ENCODE measurements at places on chromosomes 1 and 21. TPM values are rescaled to one million over a fixed set of nuclear protein-coding genes. Genes with fewer than 3 reads are reported as not detected.

GRCh38 chr1:37655274-37655673 lies 20.6 kb upstream of the RSPO1 start:
- H3K4me1 ChIP-seq, result no peaks in the 10 kb centered on the region
- H3K4me3 ChIP-seq, result no peak overlapping the region
- no peaks in the 10 kb centered on the region for H3K27me3 ChIP-seq
- DNase-seq, result no peak
- H3K36me3 ChIP-seq, result no peaks in the 10 kb centered on the region
- H3K27ac ChIP-seq, result no peak overlapping the region

DNA sequence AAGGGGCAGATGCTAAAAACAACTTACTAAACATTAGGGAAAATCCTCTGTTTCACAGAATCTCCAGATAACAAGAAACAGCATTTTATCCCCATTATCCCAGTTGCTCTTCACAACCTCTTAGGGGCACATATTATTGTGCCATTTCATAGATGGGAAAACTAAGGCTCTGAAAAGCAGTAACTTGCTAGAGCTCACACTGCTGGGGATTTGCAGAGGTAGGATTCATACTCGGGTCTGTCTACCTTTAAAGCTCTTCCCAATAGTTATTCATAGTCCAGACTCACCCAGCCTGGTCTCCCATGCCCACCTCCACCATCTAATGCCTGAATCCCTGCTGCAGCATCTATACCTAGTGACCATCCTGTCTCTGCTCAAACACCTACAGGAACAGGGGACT lies 67.7 kb downstream of the RRAGC start:
- H3K4me1 ChIP-seq, result no peaks in the 10 kb centered on the region
- H3K4me3 ChIP-seq, result no peak overlapping the region
- H3K27me3 ChIP-seq, result peaks cover 11% of the 10 kb centered on the region
- H3K27ac ChIP-seq, result no peak overlapping the region
- DNase-seq, result no peak

DNA sequence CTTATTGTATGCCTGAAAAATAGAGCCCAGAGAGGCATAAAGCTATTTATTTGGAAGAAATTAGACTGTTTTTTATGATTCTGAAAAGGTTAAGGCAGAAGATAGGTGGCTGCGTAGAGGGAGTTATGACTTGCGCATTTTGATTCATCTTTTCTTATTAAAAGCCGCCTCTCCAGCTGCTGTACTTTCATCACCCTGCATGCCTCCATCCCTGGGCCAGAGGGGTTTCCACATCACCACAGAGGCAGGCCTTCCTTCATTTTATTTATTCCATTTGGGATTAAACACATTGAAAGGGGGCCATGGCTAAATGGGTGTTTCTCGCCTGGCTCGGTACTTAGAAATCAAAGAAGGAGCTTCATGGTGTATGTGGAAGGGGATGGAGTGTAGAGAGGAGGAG lies 14.6 kb upstream of the RGS8 start:
- H3K4me3 ChIP-seq, result no peak overlapping the region
- H3K36me3 ChIP-seq, result no peaks in the 10 kb centered on the region
- H3K27ac ChIP-seq, result no peak overlapping the region
- H3K27me3 ChIP-seq, result no peaks in the 10 kb centered on the region

Gene RIMS3
- 3.8 TPM for total RNA-seq

Gene RCSD1
- total RNA-seq, result 174 TPM

GRCh38 chr1:89671775-89672488 lies 39.0 kb downstream of the LRRC8C start:
- peak overlapping the region; percentile 89 for H3K27ac ChIP-seq
- H3K36me3 ChIP-seq, result peaks cover 11% of the 10 kb centered on the region
- no peak for DNase-seq
- H3K4me3 ChIP-seq, result peak overlapping the region; percentile 45
- H3K4me1 ChIP-seq, result peaks cover 81% of the 10 kb centered on the region

Gene PRELP
- not detected for total RNA-seq

GRCh38 chr1:198601936-198602889 lies 36.6 kb upstream of the PTPRC start:
- peaks cover 48% of the 10 kb centered on the region for H3K4me1 ChIP-seq
- H3K27ac ChIP-seq, result no peak overlapping the region
- no peak for DNase-seq
- H3K36me3 ChIP-seq, result no peaks in the 10 kb centered on the region
- no peaks in the 10 kb centered on the region for H3K27me3 ChIP-seq

GRCh38 chr1:4081806-4082711 lies 182.0 kb upstream of the C1orf174 start:
- H3K27me3 ChIP-seq, result no peaks in the 10 kb centered on the region
- DNase-seq, result no peak
- no peak overlapping the region for H3K4me3 ChIP-seq
- H3K4me1 ChIP-seq, result no peaks in the 10 kb centered on the region
- H3K36me3 ChIP-seq, result no peaks in the 10 kb centered on the region

GRCh38 chr1:12232221-12232620 lies 2.4 kb downstream of the VPS13D start:
- H3K4me3 ChIP-seq, result peak overlapping the region; percentile 47
- peaks cover 29% of the 10 kb centered on the region for H3K4me1 ChIP-seq
- H3K27me3 ChIP-seq, result no peaks in the 10 kb centered on the region
- peaks cover 19% of the 10 kb centered on the region for H3K36me3 ChIP-seq

Gene GIPC2
- not detected for total RNA-seq

Gene ELF3
- 1.0 TPM for total RNA-seq

- H3K27me3 ChIP-seq, result no peaks in the 10 kb centered on the region
- DNase-seq, result no peak
These were observed 111.7 kb downstream of the SLC45A1 start for GRCh38 chr1:8429549-8430110.

DNA sequence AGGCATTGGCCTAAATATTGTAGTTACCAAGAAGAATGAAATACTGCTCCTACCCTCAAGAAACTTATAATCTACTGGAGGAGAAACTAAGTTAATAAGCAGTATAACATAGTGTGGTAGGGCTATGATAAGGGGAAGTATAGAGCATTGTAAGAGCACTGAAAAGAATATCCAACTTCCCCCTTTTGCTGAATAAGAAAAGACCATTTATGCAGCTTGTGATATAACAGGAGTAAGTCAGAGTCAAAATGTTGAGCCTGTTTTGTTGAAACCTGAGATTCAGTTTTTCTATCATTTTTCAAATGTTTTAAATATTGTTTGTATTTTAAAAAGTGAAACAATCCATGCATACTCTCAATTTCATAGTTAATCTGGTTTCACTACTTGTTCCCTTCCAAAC lies 48.3 kb upstream of the FCRL4 start:
- DNase-seq, result no peak
- no peaks in the 10 kb centered on the region for H3K36me3 ChIP-seq
- H3K27me3 ChIP-seq, result peaks cover 6% of the 10 kb centered on the region
- H3K27ac ChIP-seq, result no peak overlapping the region
- no peaks in the 10 kb centered on the region for H3K4me1 ChIP-seq
- no peak overlapping the region for H3K4me3 ChIP-seq

DNA sequence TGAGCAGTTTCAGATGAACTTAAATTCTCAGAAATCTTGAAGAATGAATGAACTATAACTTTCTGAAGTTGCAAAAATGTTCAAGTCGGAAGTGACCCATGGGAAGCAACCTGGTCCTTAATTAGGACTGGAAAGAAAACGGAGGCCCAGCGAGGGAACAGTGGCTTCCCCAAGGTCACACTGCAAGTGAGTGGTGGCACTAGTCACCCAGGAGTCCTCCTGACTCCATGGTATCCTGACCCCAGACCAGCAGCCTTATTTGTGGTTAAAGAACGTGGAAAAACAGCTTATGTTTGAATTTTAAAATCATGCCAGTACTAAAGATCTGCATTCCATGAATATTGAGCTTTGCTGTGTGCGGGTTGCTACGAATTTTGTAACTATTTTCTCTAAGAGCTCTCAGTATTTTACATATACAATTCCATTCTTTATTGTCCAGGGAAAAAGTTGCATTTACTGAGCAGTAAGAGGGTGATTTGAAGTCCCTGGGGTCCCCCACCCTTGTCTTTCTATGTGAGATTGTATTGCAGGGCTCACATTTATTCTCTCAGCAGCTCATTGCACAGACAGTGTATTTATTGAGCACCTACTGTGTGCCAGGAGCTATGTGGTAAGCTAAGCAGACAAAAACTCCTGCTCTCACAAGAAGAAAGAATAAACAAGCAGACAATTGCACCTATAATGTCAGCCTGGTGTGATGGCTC lies 61.6 kb upstream of the ATP5PO start:
- peak overlapping the region; percentile 75 for H3K27ac ChIP-seq
- H3K4me1 ChIP-seq, result peaks cover 30% of the 10 kb centered on the region
- H3K4me3 ChIP-seq, result peak overlapping the region; percentile 56

Gene LY9
- 105 TPM for total RNA-seq

DNA sequence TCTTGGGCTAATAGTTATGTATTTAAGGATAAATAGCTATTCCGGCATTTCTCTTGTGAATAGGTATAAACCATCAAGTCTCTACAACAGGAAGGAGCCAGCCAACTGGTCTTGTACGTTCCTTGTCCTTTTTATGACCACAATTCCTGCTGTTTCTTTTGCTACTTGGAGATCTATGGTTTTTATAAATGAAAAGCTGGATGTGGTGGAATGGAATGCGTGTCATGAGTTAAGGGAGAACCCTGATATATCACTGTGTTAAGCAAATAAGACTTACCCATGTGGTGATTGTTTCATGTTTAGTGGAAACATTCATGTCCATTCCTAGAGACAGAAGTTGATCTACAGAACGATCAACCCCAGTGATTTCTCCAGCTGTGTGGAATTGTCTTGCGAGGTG lies 282.1 kb downstream of the RPS6KC1 start:
- H3K27me3 ChIP-seq, result no peaks in the 10 kb centered on the region
- no peak overlapping the region for H3K27ac ChIP-seq
- H3K36me3 ChIP-seq, result no peaks in the 10 kb centered on the region
- no peaks in the 10 kb centered on the region for H3K4me1 ChIP-seq

- H3K4me3 ChIP-seq, result no peak overlapping the region
- no peaks in the 10 kb centered on the region for H3K36me3 ChIP-seq
- H3K27me3 ChIP-seq, result peaks cover 2% of the 10 kb centered on the region
- no peak for DNase-seq
These were observed 3.1 kb downstream of the TNNT2 start for GRCh38 chr1:201374364-201374763.

Gene GUCA2B
- not detected for total RNA-seq

- H3K4me3 ChIP-seq, result no peak overlapping the region
- peaks cover 5% of the 10 kb centered on the region for H3K27me3 ChIP-seq
- no peak for DNase-seq
- H3K36me3 ChIP-seq, result no peaks in the 10 kb centered on the region
- no peaks in the 10 kb centered on the region for H3K4me1 ChIP-seq
These were observed 31.5 kb downstream of the RNF220 start for GRCh38 chr1:44436401-44437106.

Gene PLPPR5
- not detected for total RNA-seq

- H3K36me3 ChIP-seq, result no peaks in the 10 kb centered on the region
- H3K27me3 ChIP-seq, result no peaks in the 10 kb centered on the region
- H3K4me3 ChIP-seq, result no peak overlapping the region
- H3K4me1 ChIP-seq, result no peaks in the 10 kb centered on the region
- no peak for DNase-seq
- H3K27ac ChIP-seq, result no peak overlapping the region
These were observed 154.5 kb upstream of the SPAG17 start for GRCh38 chr1:118339400-118340124.

DNA sequence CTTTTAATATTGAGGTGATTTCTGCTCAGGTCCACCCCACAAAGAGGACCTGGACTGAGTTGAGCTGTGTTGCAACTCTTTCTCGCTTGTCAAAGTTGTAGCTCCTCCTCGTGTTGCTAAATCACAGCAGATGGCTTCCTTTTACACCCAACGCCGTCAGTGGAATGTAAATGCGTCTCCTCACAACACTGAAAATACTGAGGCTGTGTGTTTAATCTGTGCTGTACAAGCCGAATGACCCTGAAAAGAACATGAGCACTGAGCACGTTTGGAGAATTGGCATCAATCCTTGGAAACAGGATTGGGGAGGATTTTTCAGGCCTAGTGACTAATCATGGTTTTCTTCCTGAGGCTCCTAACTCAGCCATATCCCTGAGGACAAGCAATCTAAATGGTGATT lies 196.0 kb downstream of the CRB1 start:
- H3K36me3 ChIP-seq, result no peaks in the 10 kb centered on the region
- H3K4me3 ChIP-seq, result no peak overlapping the region
- H3K4me1 ChIP-seq, result no peaks in the 10 kb centered on the region
- no peak for DNase-seq

GRCh38 chr1:219086956-219087469 lies 86.7 kb upstream of the LYPLAL1 start:
- no peak for DNase-seq
- H3K36me3 ChIP-seq, result no peaks in the 10 kb centered on the region
- H3K4me1 ChIP-seq, result no peaks in the 10 kb centered on the region

GRCh38 chr21:34671462-34671861 lies 2.7 kb downstream of the CLIC6 start:
- H3K36me3 ChIP-seq, result no peaks in the 10 kb centered on the region
- H3K27ac ChIP-seq, result no peak overlapping the region
- peaks cover 28% of the 10 kb centered on the region for H3K27me3 ChIP-seq
- H3K4me3 ChIP-seq, result no peak overlapping the region
- H3K4me1 ChIP-seq, result peaks cover 4% of the 10 kb centered on the region

- H3K36me3 ChIP-seq, result peaks cover 9% of the 10 kb centered on the region
- H3K27ac ChIP-seq, result no peak overlapping the region
- DNase-seq, result no peak
These were observed 5.9 kb downstream of the LRP8 start for GRCh38 chr1:53321776-53322602.

DNA sequence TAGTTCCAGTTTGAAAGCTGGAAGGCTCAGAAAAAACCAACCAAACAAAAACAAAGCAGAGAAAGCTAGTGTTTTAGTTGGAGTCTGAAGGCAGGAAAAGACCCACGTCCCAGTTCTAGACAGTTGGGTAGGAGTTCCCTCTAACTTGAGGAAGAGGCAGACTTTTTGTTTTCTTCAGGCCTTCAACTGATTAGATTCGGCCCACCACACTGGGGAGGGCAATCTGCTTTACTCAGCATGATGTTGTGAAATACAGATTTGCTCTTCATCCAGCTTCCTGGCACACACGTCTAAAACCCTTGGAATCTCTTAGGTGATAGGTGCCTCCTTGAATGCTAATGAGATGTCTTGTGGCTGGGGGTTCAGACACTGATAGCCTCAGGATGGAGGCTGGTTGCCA lies 49.1 kb upstream of the CSF3R start:
- H3K4me3 ChIP-seq, result no peak overlapping the region
- H3K27me3 ChIP-seq, result no peaks in the 10 kb centered on the region
- H3K36me3 ChIP-seq, result no peaks in the 10 kb centered on the region
- no peak for DNase-seq

DNA sequence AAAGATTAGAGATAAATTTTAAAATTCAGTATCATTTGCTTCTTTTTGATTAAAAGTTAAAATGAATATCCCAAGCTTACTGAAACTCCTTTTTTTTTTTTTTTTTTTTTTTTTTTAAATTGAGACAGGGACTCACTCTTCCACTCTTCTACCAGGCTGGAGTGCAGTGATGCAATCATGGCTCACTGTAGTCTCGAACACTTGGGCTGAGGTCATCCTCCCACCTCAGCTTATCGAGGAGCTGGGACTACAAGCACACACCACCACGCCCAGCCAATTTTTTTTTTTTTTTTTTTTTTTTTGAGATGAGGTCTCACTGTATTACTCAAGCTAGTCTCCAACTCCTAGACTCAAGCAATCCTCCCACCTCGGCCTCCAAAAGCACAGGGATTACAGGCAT lies 92.1 kb upstream of the RGS18 start:
- DNase-seq, result no peak
- H3K4me1 ChIP-seq, result no peaks in the 10 kb centered on the region
- no peaks in the 10 kb centered on the region for H3K36me3 ChIP-seq

Gene DENND2C
- total RNA-seq, result 2.2 TPM

- no peaks in the 10 kb centered on the region for H3K27me3 ChIP-seq
- H3K4me1 ChIP-seq, result no peaks in the 10 kb centered on the region
- H3K36me3 ChIP-seq, result no peaks in the 10 kb centered on the region
- DNase-seq, result no peak
- H3K27ac ChIP-seq, result no peak overlapping the region
- no peak overlapping the region for H3K4me3 ChIP-seq
These were observed 77.3 kb upstream of the BCAR3 start for GRCh38 chr1:93758842-93759515.

Data from CD4-positive, CD25-positive, alpha-beta regulatory T cell (primary cell).